ENCODE measurements at places on chromosomes 2 and 18.

GRCh38 chr18:75023473-75023872 is 185.5 kb downstream of the PTGR3 start:
- no peak for DNase-seq

DNA sequence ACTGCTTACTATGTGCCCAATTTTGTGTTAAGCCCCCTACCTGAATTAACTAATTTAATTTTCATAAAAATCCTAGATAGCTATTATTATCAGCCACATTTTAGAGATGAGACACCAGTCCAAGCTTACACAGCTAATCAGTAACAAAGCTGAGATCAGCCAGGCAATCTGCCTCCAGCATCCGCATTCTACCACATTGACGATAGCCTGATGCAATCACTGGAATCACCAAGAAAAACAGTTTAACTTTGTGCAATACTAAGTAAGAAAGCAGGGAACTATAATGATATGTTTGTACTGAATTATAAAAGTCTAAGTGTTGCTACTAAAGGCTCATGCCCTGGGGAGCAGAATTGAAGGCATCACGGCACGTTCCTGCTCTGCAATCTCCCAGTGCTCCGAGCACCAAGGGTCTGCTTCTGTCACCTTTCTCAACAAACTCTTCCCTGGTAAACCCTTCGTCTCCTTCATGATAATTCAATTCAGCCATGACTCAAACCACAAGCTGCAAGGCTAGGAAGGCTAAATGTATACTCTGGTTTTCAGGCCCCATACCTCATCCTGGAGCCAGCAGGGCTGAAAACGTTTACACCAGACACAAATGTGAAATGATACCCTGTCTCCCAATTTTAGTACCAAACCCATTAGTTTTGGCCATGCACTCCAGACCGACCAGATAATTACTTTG is 19.4 kb downstream of the KANSL3 start:
- DNase-seq = peak; percentile 62

GRCh38 chr2:219672406-219672805 is 45.0 kb downstream of the SLC4A3 start:
- no peak for DNase-seq

- DNase-seq = no peak
Observed at GRCh38 chr2:237132799-237133198, 47.1 kb downstream of the COPS8 start.

- DNase-seq = no peak
Observed at GRCh38 chr2:201709049-201709448, 10.6 kb upstream of the MPP4 start.
